Kidney epithelial cell (primary cell): ENCODE measurements at places on chromosomes 6 and 20. TPM values are rescaled to one million over a fixed set of nuclear protein-coding genes. Genes with fewer than 3 reads are reported as not detected.

OR12D3 gene
- not detected in 2 replicates for total RNA-seq

HLA-DRA gene
- total RNA-seq: 0.38 and 0.62 TPM in 2 replicates

HSD17B8 gene
- total RNA-seq: 11.4 and 13.1 TPM in 2 replicates

DNAH8 gene
- total RNA-seq: not detected in 2 replicates

TAP1 gene
- total RNA-seq: 77.6 and 79.1 TPM in 2 replicates

SNPH gene
- total RNA-seq: 7.1 and 8.3 TPM in 2 replicates

RIPOR3 gene
- total RNA-seq: 0.08 and 0.41 TPM in 2 replicates

RNF182 gene
- 7.6 and 8.1 TPM in 2 replicates for total RNA-seq

RHAG gene
- total RNA-seq: not detected in 2 replicates

CTAGE9 gene
- total RNA-seq: not detected in 2 replicates
